NCI-H187 (cell line): ENCODE measurements at places on chromosomes 1 and 21.
A peak's percentile ranks its signal among the peaks of the same experiment; 100 is the strongest.

- DNase-seq, result no peak
Observed at GRCh38 chr1:33363470-33363861, 42.6 kb upstream of the A3GALT2 start.

DNA sequence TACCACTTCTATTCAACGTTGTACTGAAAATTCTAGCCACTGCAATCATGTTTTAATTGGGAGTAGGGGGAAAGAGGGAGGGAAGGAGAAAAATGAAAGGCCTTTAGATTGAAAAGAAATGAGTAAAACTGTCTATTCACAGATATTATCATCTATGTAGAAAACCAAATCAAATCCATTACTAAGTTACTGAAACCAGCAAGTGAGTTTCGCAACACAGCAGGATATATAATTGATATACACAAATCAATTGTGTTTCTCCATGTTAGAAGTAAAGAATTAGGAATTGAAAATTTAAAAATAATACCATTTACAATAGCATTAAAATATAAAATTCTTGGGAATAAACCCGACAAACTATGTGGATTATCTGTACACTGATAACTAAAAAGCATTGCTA lies 19.2 kb downstream of the SFT2D2 start:
- no peak for DNase-seq

DNA sequence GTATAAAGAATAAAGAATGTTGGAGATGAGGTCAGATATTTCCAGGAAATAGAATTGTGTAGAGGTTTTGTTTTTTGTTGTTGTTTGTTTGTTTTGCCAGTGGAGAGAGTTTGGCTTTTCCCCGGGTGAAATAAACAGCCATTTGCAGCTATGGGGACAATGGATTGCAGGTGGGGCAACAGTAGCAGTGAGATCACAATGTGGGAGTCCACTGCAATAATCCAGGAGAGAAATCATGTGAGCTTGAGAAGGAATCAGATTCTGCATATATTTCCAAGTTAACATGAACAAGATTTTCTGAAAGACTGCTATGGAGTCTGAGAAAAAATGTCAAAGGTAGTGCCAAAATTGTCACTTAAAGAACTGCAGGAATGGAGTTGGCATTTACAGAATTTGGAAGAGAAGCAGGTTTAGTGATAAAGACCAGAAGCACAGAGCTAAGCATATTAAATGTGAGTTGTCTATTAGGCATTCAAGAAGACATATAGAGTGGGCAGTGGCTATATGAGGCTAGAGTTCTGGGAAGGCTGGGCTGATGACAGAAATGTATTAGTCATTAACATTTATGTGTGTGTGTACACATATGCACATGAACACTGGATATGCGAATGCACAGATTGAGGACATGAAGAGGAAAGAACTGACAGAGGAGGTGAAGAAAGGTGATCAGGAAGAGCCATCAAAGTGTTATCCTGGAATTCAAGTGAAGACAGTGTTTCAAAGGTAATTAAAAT lies 729.6 kb upstream of the PTBP2 start:
- no peak for DNase-seq

GRCh38 chr1:226682871-226683814 lies 55.9 kb downstream of the ITPKB start:
- no peak for DNase-seq

DNA sequence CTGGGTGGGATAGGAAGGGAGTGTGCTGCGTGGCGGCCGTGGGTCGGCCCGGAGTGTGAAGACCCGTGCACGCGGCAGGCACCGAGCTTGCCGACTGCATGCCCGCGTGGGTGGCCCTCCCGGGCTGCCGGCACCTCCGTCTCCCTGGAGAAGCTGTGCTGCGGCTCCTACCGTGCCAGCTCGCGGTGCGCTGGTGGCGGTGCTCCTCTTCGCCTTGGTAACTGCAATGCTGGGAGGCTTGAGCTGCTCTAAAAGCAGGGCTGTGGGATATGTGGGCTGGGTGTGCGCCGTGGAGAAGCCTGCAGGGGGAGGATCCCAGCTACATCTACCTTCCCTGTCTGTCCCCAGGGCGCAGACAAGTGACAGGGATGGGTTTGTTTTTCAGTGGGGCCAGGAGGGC lies 2.4 kb downstream of the GABRD start:
- no peak for DNase-seq

DNA sequence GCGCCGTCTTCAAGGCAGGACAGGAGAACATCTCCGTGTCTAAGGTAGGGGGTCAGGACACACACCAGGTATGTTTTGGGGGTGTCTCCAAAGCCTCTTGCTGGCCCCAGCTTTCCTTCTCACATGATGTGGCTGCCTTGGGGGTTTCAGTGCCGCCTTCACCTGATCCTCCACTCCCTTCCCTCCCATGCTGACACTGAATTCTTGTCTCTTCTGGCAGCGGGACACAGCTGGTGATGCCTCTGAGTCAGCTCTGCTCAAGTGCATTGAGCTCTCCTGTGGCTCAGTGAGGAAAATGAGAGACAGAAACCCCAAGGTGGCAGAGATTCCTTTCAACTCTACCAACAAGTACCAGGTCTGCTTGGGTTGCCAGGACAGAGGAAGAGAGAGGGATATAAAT lies 13.5 kb downstream of the ATP1A2 start:
- no peak for DNase-seq

DNA sequence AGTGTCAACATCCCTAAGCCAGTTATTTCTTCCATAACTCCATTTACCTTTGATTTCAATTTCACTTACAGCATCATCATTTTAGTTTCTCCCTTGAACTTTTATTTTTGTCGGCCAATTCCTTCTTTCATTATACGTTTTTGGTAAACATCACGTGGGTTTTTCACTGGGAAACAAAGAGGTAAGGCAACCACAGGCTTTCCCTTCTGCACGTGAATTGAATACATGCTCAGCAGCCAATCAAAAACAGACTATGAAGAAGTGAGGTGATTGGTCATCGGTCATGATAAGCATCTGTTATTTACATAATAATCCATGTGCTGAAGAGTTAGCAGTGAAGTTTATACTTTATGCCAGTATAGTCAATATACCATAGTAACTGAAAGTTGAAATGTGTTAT lies 98.7 kb downstream of the NCAM2 start:
- no peak for DNase-seq

DNA sequence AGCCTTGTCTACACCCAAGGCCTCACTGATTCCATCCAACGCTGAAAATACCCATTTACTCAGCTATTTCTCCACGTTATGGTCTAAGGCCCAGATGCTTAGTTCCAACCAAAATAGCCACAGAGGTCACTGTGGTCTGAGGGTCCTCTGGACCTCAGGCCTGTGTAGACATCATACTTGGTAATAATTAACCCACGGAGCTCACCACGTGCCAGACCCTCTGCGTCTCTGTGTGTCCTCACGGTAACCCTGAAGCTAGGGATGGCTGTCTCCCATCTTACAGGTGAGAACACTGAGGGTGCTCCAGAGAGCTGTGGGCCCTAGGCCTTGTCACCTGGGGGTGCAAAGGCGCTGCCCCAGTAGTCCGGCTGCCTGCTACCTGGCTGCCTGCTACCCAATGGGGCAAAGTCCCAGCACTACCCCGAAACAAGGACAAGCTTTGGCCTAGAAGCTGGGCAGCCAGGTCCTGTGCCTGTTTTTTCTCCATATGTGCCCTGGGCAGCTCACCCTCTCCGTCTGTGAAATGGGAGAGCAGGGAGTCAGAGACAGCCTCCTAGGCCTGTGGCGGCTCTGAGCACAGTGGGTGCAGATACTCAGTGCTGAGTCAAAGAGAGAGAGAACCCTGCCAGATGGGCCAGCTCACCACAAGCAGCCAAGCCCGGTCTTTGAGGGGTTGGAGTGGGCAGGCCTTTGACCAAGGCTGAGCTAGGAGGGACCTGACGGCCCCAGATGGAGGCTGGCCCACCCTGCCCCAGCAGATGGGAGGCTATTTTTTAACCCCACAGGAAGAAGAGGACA lies 17.0 kb upstream of the RUNX3 start:
- DNase-seq, result no peak

DNA sequence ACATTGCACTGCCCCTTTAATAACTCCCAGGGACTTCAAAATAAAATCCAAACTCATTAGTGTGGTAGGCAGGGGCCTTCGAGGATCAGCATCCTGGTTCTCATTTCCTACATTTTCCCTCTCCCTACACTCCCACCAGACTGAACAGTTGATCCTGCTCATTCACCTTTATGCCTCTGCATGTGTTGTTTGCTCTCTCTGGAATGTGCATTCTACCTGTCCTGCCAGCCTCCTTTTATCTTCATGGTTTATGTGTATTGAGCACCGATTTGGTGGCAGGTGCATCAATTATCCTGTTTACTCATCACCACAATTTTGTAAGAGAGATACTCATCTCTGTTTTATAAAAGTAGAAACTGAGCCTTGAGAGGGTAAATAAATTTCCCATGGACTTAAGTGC lies 125.0 kb downstream of the ADSS2 start:
- DNase-seq, result no peak

- no peak for DNase-seq
Observed at GRCh38 chr1:228085287-228085951, 2.9 kb downstream of the ARF1 start.

DNA sequence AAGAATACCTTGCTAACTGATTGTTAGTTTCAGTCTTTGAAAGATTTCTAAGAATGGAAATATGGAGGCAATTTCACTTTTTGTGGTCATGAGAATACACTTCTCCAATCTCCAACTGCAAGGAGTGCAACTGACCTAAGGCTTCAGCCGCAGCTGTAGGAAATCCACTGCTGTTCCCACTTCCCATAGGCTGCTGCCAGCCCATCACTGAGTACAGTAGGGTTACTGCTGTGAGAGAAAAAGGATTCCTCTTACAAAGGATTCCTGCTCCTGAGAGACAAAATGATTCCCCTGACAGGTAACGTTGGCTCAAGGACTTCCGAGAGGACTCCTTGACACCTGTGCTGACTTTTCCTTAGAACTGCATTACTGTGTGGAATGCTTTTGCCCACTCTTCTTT lies 87.4 kb downstream of the ADGRL4 start:
- no peak for DNase-seq

DNA sequence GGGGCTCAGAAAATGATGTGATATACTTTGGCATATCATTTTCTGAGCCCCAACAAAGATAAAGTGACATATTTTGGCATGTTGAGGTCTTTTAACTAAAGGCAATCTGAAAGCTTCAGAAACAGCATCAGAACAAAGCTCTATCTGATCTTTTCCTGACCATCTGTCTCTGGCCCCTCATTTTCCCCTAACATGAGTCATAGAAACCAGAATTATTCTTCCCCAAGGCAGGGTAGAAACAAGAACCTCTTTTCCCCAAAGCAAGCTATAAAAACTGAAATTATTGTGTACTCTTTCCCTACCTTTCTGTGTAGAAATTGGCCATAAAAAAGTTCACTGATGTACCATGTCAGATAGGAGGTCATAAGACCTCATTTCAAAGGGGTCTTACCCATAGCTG lies 48.7 kb upstream of the PLA2G4A start:
- no peak for DNase-seq

GRCh38 chr1:220827445-220828178 lies 40.9 kb downstream of the MTARC1 start:
- DNase-seq, result no peak

- no peak for DNase-seq
Observed at GRCh38 chr21:36728371-36729111, 29.6 kb downstream of the SIM2 start.

GRCh38 chr21:42367367-42368165 lies 1.2 kb upstream of the TFF1 start:
- no peak for DNase-seq

DNA sequence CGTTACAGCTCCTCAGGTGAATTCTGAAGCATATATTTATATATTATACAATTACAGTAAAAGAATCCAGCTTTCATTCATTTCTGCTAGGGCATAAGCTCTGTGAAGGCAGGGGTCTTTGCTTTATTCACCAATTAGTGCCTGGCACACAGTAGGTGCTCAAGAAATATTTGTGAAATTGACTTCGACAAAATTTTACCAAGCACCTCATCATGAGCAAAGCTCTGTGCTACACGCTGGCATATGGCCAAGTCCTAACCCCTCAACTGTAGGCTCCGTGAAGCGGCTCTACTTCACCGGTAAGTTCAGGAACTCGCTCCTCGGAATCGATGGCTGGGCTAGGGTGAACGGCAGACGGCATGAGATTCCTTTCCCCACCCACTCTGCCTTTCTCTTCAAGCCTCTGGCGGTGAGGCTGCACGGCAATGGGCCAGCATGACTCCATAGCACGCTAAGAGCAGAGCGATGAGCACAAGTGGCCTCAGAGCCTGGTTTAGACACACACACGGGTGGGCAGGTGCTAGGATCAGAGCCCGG lies 8.7 kb downstream of the C1orf174 start:
- DNase-seq, result no peak

DNA sequence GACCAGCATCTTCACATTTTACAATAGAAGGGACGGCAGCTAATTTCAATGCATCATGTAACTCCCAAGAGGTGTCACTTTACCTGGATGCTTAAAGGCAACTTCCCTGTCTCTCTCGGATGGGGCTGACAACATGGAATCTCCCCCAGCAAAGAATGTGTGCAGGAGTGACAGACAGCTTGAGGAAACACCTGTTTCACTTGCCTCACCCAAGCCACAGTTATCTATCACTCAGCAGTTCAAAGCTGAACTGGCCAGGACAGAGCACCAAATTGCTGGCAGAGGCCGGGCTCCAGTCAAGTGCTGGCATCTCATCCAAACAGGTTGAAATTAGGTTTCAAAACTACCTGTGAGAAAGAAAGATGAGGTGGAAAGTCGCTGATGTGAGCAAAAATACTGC lies 538.0 kb upstream of the PLXNA2 start:
- peak; percentile 53 for DNase-seq

DNA sequence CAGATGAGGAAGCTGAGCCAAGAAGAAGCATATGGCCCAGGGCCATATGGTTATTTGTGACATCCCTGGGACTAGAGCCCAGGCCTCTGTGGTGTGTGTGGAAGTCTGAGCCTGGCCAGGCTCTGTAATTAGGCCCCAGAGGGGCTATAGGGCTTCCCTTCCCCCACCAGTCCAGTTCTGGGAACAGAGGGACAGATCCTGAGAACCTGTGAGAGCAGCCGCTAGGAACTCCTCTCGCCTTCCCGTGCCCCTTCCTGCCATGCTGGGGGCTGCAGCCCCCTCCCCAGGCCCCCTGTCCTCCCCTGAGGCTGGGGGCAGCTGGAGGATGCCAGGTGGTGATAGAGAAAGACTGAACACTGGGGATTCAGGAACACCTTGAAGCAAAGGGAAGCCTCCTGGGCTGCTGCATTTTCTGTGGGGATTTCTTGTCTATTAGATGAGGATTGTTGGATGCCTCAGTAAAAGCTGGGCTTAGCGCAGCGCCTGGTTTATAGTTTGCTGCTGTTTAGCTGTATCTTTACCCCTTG lies 33.3 kb downstream of the COQ8A start:
- no peak for DNase-seq

DNA sequence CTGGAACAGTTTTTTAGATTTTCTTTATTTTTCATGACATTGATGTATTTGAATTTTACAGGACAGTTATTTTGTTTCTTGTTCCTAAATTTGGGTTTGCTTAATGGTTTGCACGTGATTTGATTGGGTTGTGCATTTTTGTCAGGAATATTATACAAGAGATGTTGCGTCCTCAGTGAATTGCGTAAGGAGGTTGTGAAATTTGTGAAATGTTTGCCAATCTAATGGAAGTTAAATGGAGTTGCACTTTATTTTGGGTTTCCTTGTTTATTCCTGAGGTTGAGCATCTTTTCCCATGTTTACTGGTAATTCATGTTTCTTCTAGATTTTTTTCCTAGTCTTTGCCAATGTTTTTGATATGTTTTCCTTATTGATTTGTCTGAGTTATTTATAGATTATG lies 19.9 kb downstream of the ZNF648 start:
- no peak for DNase-seq
